T follicular helper cell (primary cell): ENCODE measurements at places on chromosomes 16 and 17.

- no peak for DNase-seq
Measured at GRCh38 chr16:77514500-77515220, 79.8 kb upstream of the ADAMTS18 start.

GRCh38 chr17:44920565-44920940 lies 5.3 kb upstream of the GFAP start:
- no peak for DNase-seq

- no peak for DNase-seq
Measured at GRCh38 chr16:62548095-62548494, 511.9 kb upstream of the CDH8 start.

DNA sequence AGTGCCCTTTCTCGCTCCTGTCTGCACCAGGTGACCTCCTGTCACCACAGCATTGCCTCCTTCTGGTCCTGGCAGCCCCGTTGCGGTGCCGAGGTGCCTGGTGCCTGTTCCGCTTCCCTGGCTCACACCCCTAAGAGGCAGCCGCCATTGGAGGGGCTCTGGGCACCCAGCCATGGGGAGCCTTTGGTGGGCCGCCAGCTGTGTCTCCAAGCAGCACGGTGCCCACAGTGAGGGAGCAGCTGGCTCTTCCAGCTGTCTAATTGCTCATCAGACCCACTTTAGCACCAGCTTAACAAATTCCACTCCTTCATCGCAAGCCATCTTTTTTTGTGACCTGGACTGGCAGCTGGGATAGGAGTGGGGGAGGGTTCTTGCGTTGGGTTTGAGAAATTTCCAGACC lies 276.1 kb downstream of the SNX29 start:
- DNase-seq = no peak

DNA sequence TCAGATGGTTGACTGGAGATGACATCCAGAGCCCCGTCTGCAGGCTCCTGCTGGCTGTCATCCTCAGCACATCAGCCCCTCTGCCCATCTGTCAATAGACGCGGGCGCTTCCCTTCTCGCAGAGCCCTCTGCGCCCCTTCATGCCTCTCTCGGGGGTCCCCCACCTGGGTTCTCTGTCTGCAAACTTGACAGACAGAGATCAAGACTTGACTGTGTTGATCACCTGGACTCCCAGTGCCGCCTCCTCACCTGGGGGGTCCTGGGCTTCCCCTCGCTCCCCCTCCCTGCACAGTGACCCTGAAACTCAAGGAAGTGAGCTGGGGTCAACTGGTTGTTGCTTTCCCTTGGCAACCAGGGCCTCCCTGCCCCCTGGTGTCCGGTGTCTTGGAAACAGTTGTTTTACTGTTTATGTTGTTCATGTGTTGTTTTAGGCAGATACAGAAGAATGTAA lies 31.9 kb downstream of the RNF213 start:
- no peak for DNase-seq

DNA sequence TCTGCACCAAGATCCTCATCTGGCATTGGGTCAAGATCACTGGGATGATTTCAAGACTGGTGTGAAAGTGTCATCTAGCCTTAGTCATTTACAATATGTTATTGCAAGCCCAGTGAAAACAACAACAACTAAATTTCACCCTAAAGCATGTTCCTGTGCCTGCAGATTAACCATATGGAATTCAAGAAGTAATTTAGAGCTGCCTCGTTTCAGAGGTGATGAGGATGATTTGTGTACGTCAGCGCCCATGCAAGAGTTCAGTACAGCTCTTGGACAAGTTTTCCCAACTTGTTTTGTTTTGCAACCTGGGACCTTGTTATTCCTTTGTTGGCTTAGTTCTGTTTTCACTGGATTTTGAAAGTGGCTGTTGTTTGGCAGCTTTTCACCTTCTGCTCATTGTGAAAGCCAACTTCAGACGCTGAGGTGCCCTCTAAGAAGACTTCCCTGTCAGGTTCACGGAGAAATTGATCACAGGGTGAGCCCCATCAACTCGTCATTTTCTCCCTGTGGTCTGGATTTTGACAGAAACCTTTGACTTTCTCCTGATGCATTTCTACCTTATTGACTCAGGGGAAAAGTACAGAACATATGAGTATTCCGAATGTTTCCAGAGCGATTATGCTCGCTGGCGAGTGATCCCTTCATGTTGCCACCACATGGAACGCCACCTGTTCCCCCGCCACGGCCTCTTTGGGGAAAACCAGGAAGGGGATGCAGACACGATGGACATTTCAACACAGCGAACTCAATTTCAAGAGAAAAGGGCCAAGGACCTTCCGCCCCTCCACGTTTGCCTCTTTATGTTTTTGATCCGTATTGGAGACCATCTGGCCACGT lies 85.6 kb downstream of the FOXL1 start:
- DNase-seq = no peak

DNA sequence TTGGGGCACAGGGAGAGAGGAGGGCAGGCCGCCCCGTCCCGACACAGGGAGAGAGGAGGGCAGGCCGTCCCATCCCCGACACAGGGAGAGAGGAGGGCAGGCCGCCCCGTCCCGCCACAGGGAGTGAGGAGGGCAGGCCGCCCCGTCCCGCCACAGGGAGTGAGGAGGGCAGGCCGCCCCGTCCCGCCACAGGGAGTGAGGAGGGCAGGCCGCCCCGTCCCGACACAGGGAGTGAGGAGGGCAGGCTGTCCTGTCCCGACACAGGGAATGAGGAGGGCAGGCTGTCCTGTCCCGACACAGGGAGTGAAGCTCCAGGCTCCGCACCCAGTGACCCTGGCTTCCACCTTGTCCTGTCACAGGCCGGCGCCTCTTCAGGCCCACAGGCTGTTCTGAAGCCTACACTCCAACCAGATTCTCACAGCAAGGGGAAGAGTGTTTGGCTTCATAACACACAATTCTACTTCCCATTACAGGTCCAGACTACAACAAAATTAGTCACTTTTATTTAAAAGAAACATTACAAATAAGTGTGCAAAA lies 34.1 kb downstream of the WDR45B start:
- DNase-seq = no peak

- DNase-seq = no peak
Measured at GRCh38 chr17:7497228-7497627, 13.1 kb downstream of the POLR2A start.

DNA sequence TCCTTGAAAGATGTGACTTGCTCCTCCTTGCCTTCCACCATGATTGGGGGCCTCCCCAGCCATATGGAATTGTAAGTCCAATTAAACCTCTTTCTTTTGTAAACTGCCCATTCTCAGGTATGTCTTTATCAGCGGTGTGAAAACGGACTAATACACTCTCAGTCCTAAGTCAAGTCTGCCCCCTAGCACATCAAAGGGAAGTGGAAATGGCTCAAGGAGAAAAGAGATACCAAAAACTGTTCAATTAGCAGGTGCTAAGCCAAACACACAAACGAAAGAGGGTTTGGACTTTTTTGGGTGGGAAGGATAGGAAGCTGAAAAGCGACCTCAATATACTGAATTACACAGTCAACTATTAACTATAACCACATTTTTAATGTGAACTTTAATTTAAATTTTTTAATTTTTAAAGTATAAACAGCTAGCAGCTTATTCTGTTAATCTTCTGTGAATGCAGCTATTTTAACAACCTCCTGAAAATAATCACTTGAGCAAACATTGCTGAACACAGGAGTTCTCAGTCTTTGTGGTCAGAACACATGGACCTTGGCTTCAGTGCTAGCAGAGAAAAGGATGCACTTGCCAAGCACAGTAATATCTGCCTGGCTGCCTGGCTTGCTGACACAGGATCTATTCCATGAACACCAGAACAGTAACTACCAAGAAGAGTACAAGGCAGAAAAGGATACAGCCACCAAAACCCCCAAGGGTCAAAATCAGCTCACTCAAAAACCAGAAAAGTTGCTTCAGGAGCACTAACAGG lies 10.9 kb downstream of the ZNF18 start:
- no peak for DNase-seq

DNA sequence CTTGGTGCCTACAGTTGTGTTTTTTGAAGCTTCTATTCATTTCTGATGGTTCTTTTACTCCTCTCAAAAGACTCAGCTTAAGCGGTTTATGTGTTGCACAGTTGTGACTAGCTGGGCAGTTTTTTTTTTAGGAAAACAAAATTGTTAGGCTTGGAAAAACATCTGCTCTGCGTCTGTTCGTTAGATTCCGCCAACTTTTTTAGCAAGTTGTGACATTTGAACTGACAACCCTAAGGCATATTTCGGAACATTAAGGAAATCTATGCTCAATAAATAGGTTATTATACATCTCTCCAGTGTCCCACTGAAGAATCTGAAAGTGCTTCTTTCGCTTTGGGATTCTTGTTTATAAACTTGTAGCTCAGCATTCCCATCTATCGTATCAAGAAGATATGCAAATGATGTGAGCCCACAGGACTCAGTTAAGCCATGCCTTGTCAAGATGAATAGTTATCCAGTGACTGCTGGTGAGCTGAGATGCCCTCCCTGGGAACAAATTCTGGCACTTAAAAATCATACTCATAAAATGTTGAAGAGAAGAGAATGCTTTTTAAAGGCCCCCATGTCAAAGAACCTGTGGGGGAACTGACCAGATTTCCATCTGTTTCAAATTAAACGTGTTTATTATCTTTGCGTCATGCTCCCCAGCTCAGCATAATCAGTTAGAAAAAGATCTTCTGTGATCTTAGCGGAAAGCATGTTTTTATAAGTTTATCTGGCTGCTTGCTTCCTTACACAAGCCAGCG lies 109.0 kb upstream of the FAM20A start:
- DNase-seq = no peak

- no peak for DNase-seq
Measured at GRCh38 chr17:30939051-30939689, 17.4 kb downstream of the ADAP2 start.

DNA sequence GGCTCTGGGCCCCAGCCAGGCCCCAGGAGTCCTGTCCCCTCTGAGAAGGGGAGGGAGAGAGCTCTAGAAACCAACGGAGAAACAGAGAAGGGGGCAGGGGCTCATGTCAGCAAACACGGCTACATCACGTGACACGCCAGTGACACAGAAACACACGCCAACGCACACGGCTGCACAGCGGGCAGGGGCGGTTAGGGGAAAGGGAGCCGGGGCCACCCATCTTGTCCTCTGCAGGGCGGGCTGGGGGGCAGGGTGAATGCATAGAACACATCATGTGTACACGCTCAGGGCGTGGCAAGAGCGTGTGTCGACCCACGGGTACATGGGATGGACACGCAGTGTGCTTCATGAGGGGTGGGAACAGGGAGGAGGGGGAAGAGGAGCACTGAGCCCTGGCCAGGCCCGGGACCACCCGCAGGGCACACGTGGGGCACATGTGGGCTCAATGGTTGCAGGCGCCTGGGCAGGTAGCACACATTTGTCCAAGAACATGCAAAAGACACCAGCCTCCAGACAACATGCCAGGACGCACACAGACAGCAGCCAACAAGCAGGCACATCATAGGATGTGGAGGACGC lies 4.6 kb downstream of the HSD3B7 start:
- no peak for DNase-seq

GRCh38 chr16:85330694-85331188 lies 218.5 kb upstream of the CIBAR2 start:
- no peak for DNase-seq

GRCh38 chr17:58280480-58281217 lies at the start of gene MPO:
Gene MPO, minus strand, starts transcription at chr17:58280935. Its CDS starts 177 bp downstream, at chr17:58280758.
- DNase-seq = no peak

DNA sequence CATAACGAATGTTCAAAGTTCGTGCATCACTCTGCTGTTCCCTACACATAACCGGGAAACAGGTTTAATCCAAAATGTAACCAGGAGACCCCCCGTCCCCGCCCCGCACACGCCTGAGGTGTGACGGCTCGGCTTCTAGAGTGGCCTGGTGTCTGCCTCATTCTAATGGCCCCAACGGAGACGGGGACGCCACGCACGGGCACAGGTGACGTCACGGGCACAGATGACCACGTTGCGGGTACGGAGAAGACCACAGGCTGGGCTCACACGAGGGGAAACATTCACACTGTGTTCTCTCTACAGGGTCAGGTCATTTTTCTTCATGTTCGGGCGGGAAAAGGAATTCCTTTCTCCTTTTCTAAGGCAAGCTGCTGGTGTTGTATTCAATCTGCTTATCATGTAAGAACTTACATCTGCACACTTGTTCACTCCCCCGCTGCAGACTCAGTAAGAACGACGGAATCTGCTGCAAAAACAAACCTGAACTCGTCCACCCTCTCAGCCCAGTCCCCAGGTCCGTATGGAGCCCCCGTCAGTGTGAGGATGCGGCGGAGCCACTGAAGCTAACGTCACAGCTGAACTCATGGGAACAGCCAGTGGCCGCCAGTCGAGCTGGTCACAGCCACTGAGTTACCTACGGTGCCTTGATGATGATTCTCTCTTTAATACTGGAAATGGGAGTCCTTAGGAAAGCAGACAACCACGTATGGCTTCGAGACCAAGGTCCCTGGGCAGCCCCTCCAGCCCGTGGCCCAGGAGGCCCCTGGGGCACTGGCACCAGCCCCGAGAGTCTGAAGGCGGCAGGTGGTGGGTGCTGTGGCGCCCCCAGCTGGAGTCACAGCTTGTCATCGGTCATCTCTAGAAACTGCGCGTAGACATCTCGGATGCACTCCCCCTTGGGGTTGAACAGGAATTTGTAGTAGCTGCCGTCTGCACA lies 32.9 kb downstream of the WDR45B start:
- no peak for DNase-seq

DNA sequence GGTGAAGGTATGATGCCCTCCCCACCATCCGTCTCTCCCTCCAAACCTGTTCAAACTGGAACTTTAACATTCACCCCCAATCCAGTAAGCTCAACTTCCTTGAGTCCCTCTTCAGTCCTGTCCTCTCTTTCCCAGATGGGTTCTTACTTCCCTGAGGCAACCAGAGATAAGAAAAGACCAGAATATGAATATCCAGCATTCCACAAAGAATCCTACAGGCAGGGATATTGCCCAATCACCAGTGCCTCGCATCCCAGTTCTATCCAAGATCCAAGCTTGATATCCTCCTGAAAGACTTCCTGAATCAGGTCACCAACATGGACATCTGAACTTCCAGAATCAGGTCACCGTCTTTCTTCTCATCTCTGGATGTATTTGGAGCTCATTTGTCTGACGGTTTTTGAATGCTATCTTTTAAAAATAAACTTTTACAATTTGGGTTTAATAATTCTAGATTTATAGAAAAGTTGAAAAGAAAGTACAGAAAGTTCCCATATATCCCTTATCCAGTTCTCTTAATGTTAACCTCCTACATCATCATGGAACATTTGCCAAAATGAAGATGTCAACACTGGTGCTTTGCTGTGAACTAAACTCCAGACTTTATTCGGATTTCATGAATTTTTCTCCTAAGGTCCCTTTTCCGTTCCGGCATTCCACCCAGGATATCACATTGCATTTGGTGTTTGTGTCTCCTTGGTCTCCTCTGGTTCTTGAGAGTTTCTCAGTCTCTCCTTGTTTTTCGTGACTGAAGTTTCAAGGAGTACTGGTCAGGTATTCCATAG lies 13.7 kb upstream of the COL1A1 start:
- no peak for DNase-seq

- no peak for DNase-seq
Measured at GRCh38 chr17:35256629-35257028, 13.8 kb downstream of the SLFN5 start.

GRCh38 chr17:16962804-16963203 lies 9.1 kb downstream of the TNFRSF13B start:
- DNase-seq = no peak

GRCh38 chr17:4035081-4035680 lies 70.9 kb upstream of the ATP2A3 start:
- DNase-seq = no peak

GRCh38 chr17:15332338-15332737 lies 9.1 kb downstream of the TEKT3 start:
- no peak for DNase-seq
